ENCODE measurements at places on chromosomes 6 and 20.

- DNase-seq, result peak; percentile 55
Measured at GRCh38 chr20:50844430-50845100, 49.7 kb downstream of the BCAS4 start.

DNA sequence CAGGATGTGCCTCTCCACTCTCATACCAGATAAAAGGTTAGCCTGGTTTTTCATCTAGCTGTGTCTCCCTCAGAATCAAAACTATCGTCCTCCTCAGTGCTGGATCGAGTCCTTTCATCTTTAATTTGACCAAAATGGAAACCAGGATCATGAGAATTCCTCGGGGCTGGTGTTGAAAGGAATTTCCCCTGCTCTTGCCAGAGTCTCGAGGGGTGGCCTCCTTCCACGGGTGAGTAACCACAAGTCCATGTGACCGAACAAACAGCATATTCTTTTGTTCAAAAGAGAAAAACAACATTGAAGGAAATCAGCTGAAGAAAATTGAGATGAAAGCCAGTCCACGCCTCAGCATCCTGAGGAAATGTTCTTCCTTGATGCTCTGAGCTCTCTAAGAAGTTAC, 165.9 kb upstream of the CDYL start:
- no peak for DNase-seq

GRCh38 chr6:51706086-51706485, 381.3 kb downstream of the PKHD1 start:
- DNase-seq, result no peak

DNA sequence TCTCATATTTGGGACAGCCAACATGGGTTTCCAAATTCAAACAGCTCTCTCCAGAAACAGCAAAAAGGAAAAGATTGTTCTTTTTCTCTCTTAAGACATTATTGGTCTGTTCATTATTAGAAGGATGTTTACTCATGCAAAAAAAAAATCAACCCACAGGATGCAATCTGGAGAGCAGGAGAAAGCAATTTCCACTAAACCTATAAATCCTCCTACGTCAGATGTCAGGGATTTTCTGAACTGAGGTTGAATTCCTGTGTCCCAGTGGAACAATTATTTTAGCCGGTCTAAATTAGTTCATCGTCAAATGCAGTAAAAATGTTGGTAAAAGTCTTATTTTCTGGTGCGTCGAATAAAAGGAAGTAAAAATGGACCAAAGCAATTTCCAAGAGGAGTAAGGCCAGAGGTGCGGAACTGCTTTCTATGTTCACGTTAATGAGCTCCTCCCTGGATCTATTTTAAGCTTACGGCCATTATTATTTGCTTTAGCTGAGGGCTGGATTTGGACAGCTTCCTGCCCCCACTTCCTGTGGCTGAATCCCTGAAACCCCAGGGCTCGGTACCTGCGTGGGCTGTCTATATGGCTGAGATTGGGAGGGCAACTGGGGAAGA, at the start of gene GABRR1:
TSS of gene GABRR1 (minus strand) at position 60 of the 612 bp plus-strand sequence. CDS start at position 24, 36 bp downstream.
- no peak for DNase-seq

DNA sequence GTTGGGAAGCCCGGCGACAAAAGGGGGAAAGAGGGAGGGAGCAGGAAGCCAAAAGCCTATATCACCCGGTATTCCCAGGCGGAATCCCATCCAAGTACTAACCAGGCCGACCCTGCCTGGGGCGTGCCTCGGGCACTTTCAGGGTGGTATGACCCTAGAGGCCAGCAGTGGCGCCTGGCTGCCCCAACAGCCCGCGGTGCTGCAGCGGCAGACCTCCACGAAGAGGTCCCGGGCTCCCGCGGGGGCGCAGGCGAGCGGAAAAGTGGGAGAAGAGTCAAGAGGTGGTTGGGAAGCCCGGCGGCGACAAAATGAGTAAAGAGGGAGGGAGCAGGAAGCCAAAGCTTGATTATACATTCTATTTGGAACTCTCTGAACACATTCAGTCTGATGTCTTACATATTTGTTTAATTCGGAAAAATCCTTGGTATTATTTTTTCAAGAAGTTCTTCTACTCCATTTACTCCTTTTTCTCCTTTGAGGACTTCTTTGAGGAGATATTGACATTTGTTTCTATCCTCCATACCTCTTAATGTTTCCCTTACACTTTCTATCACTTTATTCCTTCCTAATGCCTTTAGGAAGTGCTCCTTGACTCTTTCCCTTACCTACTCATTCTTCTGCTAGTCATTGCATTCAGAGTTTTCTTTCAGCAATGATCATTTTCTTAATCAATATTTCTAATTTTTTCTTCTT, 11.5 kb downstream of the TREML4 start:
- no peak for DNase-seq
